ENCODE measurements at places on chromosomes 2 and 18.
A peak's percentile ranks its signal among the peaks of the same experiment; 100 is the strongest.

GRCh38 chr2:135744760-135745314 lies 3.2 kb downstream of the UBXN4 start:
- DNase-seq, result no peak

DNA sequence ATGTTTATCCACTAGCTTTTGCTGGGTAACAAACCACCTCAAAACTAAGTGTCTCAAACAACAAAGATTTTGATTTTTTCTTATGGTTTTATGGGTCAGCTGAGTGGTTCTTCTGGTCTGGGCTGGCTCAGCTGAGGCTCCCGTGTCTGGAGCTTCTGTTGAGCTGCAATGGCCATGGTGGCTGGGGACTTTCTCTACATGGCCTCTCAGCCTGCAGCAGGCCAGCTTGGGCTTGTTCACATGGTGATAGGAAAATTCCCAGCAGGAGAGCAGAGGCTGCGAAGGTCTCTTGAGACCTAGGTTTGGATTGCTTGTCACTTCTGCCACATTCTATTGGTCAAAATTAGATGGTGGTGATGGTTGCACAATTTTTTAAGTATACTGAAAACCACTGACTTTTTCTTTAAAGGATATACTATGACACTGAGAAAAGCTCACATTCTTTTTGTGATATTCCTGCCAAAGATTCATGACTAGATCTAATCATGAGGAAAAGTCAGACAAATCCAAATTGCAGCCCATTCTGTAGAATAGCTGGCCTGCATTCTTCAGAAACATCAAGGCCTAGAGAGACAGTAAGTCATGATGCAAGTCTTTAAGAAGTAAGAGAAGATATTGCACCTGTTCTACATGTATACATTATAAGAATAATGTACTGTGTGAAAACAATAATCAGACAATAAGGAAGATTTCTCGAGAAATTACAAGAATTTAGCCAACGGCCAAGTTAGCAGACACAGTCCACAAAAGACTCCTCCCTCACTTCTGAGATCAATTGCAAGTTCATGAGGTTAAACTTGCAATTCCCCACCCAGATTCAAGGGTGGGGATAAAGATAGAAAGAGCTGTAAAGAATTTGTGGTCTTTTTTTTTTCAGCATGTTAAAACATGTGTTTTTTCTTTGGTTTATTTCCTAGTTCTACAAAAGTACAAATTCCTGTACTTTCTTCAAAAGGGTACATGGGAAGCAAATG lies 35.0 kb upstream of the IL1R2 start:
- no peak for DNase-seq

DNA sequence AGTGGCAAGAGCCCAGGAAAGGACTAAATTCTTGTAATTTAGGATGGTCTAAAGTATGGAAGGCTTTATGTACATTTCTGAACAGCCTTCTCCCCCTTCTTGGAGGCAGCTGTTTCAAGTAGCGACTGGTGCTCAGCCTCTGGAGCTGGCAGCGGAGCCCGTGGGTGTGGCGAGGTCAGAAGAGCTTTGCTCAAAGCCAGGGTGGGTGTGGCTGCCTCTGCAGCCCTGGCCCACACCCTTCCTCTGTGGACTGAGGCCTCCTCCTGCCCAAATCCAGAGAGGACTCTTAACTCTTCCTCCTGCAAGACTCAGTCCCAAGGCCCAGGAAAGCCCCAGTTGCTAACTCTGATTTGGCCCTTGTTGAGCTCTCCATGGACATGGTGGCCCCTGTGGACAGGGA lies 202.1 kb upstream of the REV1 start:
- DNase-seq, result no peak

- no peak for DNase-seq
These were observed 147.4 kb upstream of the STK17B start for GRCh38 chr2:196318517-196319377.

- DNase-seq, result no peak
These were observed 36.6 kb upstream of the TANK start for GRCh38 chr2:161123531-161124030.

DNA sequence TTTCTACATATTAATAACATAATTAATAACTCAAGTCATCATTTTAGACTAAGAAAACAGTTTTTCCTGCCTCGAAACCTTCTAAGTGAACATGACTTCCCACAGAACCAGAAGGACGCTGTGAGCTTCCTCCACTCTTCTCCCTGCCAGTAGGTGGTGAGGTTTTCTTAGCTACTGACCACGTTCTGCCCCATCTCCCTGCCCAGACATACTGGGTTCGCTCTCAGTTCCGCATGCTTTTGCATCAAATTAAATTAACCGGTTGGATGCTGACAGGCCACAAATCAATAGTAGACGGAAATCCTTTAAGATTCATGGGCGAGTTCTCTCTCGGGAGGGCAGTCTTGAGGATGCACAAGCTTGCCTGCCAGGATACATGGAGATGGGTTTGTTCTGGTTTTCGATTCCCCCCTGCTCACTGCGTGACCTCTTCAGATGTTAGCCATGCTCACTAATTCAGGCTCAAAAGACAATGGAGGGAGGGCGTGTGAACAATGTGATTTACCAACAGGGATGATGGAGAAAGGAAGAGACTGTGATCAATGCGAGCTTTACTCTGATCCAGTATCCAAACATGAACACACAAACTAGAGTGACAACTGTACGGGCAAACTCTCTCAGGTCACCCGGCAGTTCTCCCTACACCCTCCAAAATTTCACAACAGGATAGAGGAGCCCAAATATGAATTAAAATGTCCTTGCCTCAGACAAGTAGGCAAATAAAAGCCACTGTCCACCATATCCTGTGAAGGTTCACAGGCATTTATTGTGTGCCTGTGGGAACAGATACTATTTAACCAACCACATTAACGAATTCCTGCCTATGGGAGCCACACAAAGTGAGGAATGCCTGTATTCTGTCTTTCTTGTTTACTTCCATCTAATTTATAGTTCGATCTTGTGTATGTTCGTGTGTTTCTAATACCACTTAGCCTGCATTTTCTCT lies 375.7 kb downstream of the EIPR1 start:
- DNase-seq, result no peak

DNA sequence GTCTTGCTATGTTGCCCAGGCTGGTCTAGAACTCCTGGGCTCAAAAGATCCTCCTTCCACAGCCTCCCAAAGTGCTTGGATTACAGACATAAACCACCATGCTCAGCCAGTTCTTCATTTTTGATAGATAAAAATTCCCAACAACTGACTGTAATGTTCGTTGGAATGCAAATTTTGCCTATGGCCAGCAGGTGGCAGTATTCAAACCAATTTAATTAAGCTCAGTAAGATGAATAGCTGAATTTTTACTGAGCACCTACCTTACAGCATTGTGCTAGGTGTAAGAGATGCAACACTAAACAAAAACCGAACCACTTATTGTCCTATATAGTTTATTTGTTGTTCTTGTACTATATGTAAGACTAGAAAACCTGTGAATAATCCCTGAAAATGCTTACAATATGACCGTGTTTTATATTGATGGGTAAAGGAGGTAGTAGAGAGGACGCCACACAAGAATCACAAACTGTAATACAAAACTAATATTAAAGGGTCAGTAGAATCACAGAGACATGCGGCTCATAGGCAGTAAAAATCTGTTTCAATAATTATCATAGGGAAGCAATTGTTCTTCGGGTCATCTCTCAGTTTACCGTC lies 8.2 kb upstream of the TMEM182 start:
- peak; percentile 30 for DNase-seq

DNA sequence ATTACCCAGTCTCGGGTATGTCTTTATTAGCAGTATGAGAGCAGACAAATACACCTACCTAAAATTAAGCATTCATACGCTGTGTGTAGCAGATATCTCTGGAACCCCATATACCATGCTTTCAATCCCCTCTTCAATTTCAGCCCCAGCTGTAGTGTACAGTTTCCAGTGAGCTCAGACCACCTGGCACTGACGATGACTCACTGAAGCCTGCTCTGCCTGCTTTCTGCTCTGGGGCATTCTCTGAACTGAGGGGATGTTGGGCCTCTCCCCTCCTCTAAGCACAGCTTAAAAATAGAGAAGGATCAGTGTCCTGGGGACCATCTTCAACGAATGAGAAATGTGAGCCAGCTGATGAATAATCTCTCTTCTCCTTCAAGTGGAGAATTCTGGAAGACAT lies 8.7 kb upstream of the CCL20 start:
- DNase-seq, result no peak

DNA sequence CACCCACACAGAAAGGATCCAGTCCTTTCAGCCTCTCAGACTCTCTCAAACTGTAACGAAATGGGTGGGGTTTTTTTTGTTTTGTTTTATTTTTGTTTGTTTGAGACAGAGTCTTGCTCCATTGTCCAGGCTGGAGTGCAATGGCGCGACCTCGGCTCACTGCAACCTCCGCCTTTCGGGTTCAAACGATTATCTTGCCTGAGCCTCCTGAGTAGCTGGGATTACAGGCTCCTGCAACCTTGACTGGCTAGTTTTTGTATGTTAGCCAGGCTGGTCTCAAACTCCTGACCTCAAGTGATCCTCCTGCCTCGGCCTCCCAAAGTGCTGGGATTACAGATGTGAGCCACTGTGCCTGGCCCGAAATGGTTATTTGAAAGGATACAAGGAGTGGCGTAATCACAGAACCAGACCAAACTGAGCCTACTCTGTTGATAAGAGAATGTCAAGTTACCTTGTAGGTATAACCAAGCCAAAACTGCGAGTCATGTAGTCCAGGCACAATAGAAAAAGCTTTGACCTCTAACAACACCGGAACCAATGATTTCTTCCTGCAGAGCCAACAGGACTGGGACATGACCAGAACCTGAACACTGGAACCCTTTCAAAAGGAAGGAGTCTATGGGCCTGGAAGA lies 72.5 kb downstream of the NCAPH start:
- no peak for DNase-seq

- DNase-seq, result no peak
These were observed 67.7 kb downstream of the ZNF521 start for GRCh38 chr18:25284281-25284680.

- DNase-seq, result no peak
These were observed 23.3 kb downstream of the STAMBP start for GRCh38 chr2:73852020-73852419.

- no peak for DNase-seq
These were observed 11.3 kb upstream of the AGXT start for GRCh38 chr2:240857039-240858008.

DNA sequence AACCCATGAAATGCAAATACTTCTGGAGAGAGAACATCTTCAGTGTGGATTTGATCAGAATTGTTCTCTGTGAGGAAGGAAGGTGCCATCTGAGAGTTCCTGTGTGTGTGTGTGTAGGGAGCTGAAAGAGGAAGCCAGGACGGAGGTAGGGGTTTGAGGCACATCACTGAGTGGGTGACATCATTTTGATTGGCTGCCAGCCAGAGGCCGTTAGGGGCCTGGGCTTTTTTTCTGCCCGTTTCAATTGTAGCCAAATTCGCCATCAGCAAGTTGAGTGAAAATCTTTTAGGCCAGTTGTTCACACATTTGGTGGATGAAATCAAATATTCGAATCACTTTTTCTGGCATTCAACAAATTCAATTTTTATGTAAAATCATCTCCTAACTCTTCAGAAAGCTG lies 48.9 kb downstream of the TSN start:
- DNase-seq, result peak; percentile 39

GRCh38 chr18:12474876-12475275 lies 67.1 kb downstream of the PRELID3A start:
- DNase-seq, result no peak

GRCh38 chr18:31512203-31512764 lies 14.3 kb downstream of the DSG2 start:
- DNase-seq, result no peak

- DNase-seq, result no peak
These were observed 145.3 kb upstream of the CDH20 start for GRCh38 chr18:61187971-61188370.

DNA sequence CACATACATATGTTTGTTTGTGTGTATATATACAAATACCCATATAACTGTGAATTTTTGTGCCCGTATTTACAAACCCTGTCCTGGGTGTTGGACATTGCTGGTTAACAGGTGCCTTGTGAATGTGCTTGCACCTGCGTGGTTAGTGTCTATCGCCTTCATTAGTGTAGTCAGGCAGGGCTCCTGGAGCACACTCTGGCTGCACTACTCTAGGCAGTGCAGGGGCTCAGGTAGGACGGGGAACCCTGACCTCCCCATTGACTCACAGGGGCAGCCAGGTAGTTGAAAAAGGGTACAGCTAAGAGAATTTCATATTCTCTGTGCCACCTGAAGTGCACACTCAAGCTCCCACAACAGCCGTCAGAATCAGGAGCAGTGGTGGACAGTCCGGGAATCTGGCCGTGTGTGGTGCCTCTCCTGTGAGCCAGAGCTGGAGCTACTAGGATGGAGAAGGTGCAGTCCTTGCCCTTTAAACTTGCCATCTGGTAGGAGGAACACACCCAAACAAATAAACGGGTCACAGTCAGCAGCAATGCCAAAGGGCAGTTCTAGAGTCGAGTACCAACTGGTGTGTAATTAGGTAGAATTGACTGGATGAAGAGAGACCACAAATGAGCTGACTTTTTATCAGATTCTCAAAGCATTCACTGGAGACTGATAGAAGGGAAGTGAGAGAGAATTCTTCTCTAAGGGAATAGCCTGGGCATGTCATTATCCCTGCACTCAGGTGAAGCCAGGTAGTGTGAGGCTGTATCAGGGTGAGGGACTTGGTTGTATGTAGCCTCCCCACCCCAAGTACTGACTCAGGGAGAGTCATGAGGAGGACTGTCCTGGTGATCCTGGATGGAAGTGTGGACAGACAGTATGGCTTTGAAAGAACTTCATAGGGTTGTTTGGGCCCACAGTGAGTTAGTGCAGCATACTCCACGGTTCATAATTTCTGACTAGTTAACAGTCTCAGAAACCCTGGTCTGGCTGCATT lies 44.1 kb downstream of the FARP2 start:
- DNase-seq, result no peak

GRCh38 chr2:239666855-239667376 lies 266.1 kb upstream of the HDAC4 start:
- no peak for DNase-seq

DNA sequence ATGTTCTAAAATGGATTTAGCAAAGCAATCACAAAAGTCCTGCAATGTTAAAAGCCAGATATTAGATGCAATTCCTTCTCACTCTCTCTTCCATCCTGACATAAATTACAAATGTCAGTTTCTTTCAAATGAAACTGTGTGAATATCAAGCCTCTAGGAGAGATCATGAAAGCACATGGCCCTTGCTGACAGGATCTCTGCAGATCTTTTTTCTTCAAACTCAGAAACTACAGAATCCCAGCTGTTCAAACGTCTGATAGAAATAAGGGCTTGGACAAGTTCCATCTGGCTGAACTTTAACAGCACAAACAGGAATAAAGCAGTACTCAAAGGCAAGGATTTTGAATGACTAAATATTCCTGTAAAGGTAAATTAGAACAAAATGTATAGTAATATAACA lies 47.6 kb downstream of the PDE1A start:
- no peak for DNase-seq

GRCh38 chr2:165697748-165698443 lies 96.2 kb downstream of the GALNT3 start:
- DNase-seq, result peak; percentile 94

All from NCI-H748 treated with DMSO at 0.1 percent for 48 hours (cell line).